ENCODE measurements at places on chromosomes 5 and 9.

DNA sequence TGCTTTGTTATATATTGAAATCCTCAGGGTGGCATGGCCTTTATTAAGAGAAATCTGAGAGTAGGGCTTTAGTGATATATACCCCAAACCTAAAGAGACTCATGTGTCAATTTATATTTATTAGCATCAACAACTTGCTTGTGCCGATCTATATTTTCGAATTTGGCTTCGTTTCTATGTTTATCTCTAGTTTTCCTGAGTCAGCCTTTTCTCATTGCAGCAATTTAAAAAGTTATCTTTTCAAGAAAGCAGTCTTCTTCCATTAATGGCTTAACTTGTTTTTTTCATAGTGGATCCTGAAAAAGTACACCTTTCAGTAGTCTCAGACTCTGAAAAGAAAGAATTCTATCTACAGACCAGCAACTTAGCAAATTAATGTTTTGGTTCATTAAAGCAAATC is 99.9 kb upstream of the KCNN2 start:
- no peak for DNase-seq

DNA sequence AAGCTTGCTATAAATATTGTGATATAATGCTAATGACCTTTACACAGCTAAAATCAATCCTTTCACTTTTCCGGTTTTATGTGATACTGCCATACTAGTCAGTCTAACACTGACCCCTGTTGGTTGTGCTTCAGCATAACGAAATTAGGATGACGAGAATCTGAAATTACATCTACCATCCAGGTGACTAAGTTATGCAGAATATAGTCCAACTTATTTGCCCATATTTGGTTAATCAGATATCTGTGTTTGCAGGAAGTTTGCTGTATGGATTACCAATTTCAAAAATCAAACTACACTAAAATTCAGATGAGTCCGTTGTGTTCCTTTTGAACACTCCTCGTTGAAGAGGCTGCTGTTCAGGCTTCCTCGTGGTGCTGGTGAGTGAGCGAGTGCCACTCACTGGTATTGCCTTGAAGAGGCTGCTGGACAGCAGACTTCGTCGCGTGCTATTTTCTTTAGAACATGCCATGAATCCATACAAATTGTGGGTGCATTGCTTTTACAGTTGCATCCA is 32.5 kb downstream of the TENT4A start:
- DNase-seq: peak; percentile 29

DNA sequence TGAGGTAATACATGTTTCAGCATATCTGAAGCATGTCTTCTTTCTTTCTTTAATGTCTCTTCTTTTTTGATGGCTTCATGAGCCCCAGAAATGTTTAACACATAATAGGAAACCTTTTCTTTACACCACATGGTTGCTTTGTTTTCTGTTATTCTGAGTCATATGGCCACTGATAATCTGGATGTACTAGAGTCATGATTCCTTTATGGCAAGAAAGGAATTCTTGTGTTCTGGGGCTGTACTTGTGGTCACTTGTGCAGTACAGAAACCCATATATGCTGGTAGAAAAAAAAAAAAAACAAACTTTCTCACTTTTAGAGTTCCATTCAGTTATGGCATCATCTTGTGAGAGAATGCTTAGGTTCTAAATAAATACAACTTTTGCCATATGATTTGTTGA is 1669.3 kb upstream of the CDH9 start:
- DNase-seq: no peak

GRCh38 chr9:109453210-109453842 is 44.8 kb downstream of the PTPN3 start:
- DNase-seq: no peak

- no peak for DNase-seq
Measured at GRCh38 chr9:114684036-114684435, 2.0 kb upstream of the TEX48 start.

- DNase-seq: no peak
Measured at GRCh38 chr5:95803271-95804148, 19.0 kb downstream of the GLRX start.

- no peak for DNase-seq
Measured at GRCh38 chr5:125610892-125611291, 812.3 kb upstream of the GRAMD2B start.

DNA sequence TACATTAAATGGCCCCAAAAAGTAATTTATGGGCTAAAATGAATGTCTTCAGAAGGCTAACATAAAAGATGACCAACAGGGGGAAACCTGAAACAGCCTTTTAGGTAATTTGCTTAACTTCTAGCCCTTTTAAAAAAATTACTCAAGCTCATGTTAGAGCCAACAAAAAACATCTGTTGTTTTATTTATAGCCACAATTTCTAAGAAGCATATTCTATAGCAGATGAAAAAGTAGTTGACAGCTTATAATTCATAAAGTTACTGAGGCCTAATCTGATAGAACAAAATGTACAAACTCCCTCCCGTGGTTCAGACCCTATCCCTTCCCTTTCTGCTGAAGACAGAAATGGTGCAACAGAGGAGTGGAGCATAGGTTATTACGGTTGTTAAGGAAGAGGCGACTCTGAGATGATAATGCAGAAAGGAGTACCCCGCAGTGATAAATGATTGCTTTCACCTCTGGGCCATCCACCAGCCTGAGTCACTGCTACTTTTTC is 46.1 kb downstream of the PIK3R1 start:
- DNase-seq: no peak

DNA sequence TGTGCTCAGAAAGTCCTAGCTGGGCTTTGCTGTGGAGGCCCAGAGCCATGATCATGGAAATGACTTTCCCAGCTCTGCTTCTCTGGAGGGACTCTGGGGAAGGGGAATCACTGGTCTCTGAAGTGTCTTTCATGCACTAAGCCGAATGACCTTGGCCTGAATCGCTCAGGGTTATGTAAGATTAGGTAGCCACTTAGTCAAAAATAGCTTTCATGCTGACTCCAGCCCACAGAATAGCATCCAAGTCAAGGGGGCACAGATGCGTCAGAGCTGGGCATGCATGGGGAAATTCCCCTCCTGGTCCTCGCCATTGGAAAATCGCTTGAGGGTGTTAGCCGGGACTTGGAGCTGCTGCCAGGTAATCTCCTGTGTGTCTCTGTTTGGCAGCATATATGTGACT is 36.1 kb upstream of the PPARGC1B start:
- no peak for DNase-seq

DNA sequence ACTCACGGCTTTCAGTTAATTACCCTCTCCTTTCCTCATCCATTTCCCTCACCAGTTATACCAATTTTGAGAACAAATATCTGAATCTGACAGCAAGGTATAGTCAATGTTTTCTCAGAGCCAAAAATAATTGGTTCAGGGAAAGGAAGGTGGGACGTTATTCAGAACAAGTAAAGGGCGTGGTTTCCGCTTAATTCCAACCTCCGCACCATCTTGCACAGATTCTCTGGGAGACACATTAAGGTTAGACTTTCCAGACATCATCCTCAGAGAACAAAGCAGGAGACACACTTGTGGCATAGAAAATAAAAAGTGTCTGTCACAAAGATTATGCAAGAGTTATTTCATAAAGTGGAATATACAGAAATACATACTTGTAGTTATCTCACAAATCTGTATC is 441.2 kb downstream of the IRX1 start:
- DNase-seq: no peak

- DNase-seq: no peak
Measured at GRCh38 chr5:123708074-123708806, 196.3 kb downstream of the CSNK1G3 start.

DNA sequence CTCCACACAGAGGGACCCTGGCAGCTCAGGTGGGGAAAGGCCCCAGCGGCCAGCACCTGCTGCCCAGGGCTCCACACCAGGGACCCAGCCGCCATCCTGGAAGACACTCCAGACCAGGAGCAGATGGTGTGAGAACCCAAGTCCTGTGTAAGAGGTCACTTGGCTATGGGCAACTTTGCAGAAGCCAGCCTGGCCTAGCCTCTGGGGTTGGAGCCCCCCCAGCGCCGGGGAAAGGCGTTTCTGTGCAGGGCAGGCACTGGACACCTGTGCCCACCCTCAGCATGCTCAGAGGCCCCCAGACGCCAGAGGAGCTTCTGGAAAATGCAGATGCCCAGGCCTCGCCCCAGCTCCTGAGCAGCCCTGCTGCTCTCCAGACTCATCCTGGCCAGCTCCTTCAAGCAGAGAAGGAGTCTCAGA is 34.0 kb downstream of the RASGEF1C start:
- DNase-seq: no peak

DNA sequence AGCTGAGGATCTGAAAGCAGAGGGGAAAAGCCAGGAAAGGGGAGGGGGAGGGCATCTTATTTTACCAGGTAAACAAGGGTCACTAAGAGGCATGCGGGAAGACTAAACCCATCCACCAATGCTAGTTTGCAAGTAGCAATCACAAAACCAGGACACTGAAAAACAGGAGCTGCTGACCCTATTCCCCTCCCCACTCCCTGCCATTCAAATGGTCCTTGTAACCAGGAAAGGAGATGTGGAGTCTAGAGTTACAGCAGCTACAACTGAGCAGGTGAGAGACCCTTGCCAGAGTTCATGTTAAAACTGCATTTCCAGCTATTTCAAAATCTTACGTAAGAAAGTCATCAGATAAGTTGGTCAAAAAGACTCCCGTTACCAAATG is 85.3 kb upstream of the SIMC1 start:
- DNase-seq: no peak

GRCh38 chr5:132830436-132831094 is at the start of gene SHROOM1:
SHROOM1 (minus strand) TSS chr5:132830647; CDS start chr5:132826140, 4,507 bp downstream.
- DNase-seq: peak; percentile 12

DNA sequence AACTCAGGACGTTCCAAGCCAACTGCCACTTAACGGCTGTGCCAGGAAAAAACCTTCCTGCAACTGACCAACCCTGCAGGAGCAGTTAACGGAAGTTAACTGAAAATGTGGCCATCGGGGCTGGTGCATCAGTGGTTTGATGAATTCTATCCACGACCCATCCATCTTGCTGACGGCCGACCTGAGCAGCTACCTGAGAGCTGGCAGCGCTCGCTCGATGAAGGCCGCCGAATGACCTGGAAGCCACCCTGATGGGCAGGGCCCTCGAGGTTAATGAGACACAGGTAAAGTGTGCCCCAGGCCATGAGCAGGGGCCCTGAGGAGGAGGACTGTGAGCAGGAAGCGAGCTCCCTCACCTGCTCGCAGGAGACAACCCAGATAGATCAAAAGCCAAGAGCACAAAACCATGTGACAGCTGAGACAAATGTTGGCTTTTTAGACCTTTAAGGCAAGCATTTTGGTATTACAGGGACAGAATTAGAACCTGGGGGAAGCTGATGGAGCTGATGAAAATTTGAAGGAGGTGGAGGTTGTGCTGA is 35.3 kb upstream of the FLT4 start:
- DNase-seq: no peak

DNA sequence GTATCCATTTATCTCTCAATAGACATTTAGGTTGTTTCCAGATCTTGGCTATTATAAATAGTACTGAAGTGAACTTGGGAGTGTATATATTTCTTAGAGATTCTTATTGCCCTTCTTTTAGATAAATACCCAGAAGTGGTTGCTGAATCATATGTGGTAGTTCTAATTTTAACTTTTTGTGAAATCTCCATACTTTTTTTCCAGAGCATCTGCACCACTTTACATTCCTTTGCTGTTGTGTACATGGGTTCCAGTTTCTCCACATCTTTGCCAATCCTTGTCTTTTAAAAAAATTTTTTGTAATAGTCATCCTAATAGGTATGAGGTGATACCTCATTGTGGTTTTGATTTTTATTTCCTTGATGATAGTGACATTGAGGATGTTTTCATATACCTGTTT is 303.7 kb downstream of the CCDC171 start:
- DNase-seq: no peak

Measured in CD4-positive, alpha-beta T cell treated with Interferon alpha-2 for 1 hour (primary cell).